SK-MEL-5 (cell line): ENCODE measurements at places on chromosomes 3 and 15. TPM values are rescaled to one million over a fixed set of nuclear protein-coding genes. Genes with fewer than 3 reads are reported as not detected.

MUC4 gene
- not detected in 2 replicates for total RNA-seq

PLA2G4E gene
- total RNA-seq, result not detected in 2 replicates

ASB14 gene
- total RNA-seq, result not detected in 2 replicates

DNA sequence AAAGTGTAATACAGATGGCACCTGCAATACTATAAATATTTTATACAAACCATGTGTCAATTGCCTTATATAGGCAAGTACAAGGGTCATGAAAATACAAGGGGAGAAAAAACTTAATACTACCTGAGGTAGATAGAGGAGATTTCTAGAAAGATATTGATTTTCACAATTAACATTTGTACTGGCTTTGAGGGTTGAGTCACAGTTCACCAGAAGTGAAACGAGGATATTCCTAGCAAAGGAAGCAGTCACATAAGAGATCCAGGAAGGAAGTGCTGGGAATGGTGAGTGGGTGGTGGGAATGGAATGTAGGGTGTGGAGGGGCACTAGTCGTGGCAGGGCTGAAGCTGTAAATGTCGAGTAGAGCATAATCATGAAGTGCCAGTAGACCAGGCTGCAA, 108.7 kb downstream of the P2RY1 start:
- DNase-seq, result no peak

DNA sequence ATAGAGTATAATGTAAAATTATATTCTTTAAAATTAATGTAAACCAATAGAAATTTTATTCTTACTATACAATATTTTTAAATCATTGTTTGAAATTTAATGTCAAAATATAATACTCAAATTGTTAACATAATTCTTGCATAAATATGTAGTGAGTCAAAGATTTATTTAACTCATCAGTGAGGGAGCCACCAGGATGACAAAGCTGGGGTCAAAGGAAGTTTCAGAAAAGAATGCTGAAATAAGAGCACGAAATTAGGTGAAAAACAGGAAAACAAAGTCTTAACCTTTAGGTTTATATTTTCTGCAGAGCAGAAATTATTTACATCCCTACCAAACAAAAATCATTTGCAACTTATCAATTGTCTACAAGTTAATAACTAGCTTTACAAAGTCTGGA, 74.1 kb downstream of the DIPK2A start:
- DNase-seq, result no peak

CIDEC gene
- total RNA-seq, result 0.24 and 0.71 TPM in 2 replicates

GRCh38 chr15:60426870-60427508, 29.2 kb upstream of the ANXA2 start:
- no peak for DNase-seq

DNA sequence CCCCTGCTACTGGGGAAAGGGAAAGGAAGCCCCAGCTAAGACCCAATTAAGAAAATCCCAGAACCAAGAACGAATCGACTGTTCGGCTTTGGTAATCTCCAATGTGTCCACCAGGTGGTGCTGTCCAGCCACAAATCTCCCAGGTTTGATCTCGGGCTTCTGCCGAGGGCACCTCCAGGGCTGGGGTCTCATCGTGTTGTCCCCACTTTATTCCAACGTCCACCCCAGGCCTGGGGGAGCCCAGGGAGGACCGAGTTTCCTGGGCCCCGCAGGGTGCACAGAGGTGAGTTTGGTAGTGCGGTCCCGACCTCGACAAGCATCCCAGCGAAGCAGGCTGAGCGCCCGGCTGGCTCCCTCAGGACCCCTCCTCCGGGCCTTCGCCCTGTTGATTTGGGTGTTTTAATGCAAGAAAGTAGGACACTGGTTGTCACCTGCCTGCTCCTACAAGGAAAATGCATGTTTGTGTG, 185.1 kb downstream of the GOLGA6L6 start:
- peak; percentile 72 for DNase-seq

DNA sequence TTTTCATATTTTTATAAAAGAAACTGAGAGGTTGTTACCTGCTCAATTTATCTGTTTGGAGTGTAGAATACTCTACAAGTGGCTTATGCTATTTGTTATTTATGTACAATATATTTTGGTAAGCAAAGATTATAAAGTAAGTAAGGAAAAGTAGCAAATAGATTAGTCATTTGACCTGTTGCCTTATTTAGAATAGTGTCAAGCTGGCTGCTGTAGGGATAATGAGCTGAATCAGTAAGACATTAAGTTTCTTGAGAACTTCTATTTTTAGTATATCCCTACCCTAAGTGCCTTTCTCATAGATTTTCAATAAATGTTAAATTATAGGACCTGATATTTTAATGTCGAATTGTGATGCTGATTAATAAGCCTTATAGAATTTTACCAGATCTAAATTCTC, 37.2 kb downstream of the ECT2 start:
- DNase-seq, result no peak

- DNase-seq, result no peak
Observed at GRCh38 chr3:184785890-184786279, 26.1 kb upstream of the VPS8 start.

- DNase-seq, result no peak
Observed at GRCh38 chr3:3278073-3278472, 98.6 kb upstream of the CRBN start.

WDR72 gene
- total RNA-seq, result 2.3 and 3.9 TPM in 2 replicates

- no peak for DNase-seq
Observed at GRCh38 chr15:81292523-81293001, 31.4 kb downstream of the STARD5 start.

SLC9A9 gene
- total RNA-seq, result 0.45 and 0.64 TPM in 2 replicates

DNA sequence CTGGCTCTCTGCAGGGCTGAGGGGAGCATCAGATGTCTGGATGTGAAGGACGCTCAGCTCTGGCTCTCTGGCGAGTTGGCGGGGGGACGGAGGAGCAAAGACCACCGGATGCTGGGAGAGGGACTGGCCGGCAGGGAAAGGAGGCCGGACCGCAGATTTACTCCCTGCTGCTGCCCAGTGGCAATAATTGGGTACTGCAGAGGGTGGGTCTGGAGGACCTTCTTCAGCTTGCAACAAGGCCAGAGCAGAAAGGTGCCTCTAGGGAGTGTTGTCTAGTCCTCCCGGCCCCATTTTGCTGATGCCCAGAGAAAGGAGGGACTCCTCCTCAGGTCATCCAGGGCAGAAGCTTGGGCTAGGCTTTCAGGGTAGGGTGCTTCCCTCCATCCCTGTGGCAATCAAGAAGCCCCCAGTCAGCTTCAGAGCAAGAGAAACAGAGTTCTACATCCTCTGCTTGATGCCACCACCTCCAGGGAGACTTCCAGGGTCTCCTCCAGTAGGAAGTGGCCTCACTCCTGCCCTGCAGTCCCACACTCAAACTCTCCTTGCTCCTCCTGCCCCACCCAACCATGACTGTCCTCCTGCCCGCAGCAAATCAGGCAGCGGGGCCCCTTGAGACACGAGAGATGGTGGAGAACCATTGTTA, 20.3 kb upstream of the CSPG4 start:
- peak; percentile 76 for DNase-seq

GRCh38 chr3:16503191-16503776, 10.2 kb downstream of the RFTN1 start:
- DNase-seq, result no peak

GRCh38 chr3:131396170-131396569, 14.6 kb downstream of the NUDT16 start:
- no peak for DNase-seq

DNA sequence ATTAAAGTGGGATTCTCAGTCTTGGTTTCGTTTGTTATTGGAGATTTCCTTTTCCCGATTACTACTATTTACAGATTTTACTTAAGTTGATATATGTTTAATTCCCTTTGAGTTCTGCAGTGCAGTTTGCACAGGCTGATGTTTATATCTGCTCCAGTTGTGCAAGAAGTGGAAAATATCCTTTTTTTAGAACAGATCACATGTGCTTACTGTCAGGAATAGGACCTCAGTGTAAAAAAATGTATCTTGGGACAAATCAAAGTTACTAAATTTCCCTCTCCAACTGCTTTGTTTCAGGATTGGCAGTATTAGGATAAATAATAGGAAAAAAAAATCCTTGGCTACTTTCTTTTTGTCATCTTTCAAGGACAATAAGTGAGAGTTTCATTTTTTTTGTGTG, 6.9 kb downstream of the MITF start:
- DNase-seq, result no peak

NOX5 gene
- 4.0 TPM in 2 replicates for total RNA-seq

- DNase-seq, result no peak
Observed at GRCh38 chr3:48285132-48285531, 44.2 kb downstream of the ZNF589 start.

GRCh38 chr3:42130329-42131070, 39.3 kb downstream of the TRAK1 start:
- no peak for DNase-seq

GRCh38 chr15:57591237-57591821, 375 bp upstream of the MYZAP start:
- DNase-seq, result no peak

GOLGA6L2 gene
- not detected in 2 replicates for total RNA-seq

DNA sequence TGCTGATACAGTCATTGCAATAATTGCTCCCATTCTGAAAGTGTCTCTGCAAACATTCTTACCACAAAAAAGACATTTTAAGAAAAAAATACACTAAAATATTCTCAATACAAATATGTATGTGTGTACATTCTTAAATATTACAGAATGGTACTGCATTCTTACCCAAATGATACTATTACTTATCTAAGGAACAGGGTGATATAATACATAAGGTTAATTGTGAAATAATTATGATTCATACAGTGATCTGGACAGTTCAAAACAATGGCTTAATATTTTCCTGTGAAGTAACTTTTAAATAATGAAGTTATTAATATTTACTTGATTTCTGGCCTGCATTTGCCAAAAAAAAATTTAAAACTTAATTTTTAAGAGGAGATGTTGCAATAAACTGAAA, 694.6 kb downstream of the TUSC7 start:
- DNase-seq, result no peak

- DNase-seq, result peak; percentile 35
Observed at GRCh38 chr3:12782172-12782815, 14.2 kb upstream of the CAND2 start.

MCF2L2 gene
- 0.79 and 1.0 TPM in 2 replicates for total RNA-seq

SLC28A2 gene
- total RNA-seq, result not detected in 2 replicates

P3H2 gene
- total RNA-seq, result 17.5 and 18.1 TPM in 2 replicates

SLC28A1 gene
- not detected in 2 replicates for total RNA-seq

ROBO2 gene
- 32.3 and 42.2 TPM in 2 replicates for total RNA-seq

GRCh38 chr3:139251529-139251928, 92.3 kb upstream of the MRPS22 start:
- no peak for DNase-seq

RPL15 gene
- 2,511 and 2,872 TPM in 2 replicates for total RNA-seq

GRCh38 chr15:85329561-85330422, 50.6 kb upstream of the AKAP13 start:
- DNase-seq, result peak; percentile 57

IL17RB gene
- not detected in 2 replicates for total RNA-seq

GRCh38 chr3:197376020-197376419, 77.6 kb upstream of the DLG1 start:
- DNase-seq, result no peak

EDC3 gene
- 6.8 and 10.2 TPM in 2 replicates for total RNA-seq

GOLGA8R gene
- 0.05 and 0.08 TPM in 2 replicates for total RNA-seq

- DNase-seq, result no peak
Observed at GRCh38 chr15:70466305-70466704, 297.1 kb downstream of the UACA start.

GRCh38 chr3:155184011-155184410, 103.9 kb downstream of the MME start:
- DNase-seq, result no peak

ATP13A5 gene
- total RNA-seq, result not detected in 2 replicates

GRCh38 chr3:153442386-153442785, 280.4 kb downstream of the RAP2B start:
- DNase-seq, result no peak

- DNase-seq, result no peak
Observed at GRCh38 chr15:78982736-78983135, 37.9 kb upstream of the CTSH start.

TNIK gene
- total RNA-seq, result 10.4 and 12.2 TPM in 2 replicates

- no peak for DNase-seq
Observed at GRCh38 chr3:108462899-108463298, 47.5 kb downstream of the MYH15 start.

- DNase-seq, result no peak
Observed at GRCh38 chr3:94961423-94962100, 898.7 kb downstream of the NSUN3 start.

CCDC54 gene
- total RNA-seq, result not detected in 2 replicates

DNA sequence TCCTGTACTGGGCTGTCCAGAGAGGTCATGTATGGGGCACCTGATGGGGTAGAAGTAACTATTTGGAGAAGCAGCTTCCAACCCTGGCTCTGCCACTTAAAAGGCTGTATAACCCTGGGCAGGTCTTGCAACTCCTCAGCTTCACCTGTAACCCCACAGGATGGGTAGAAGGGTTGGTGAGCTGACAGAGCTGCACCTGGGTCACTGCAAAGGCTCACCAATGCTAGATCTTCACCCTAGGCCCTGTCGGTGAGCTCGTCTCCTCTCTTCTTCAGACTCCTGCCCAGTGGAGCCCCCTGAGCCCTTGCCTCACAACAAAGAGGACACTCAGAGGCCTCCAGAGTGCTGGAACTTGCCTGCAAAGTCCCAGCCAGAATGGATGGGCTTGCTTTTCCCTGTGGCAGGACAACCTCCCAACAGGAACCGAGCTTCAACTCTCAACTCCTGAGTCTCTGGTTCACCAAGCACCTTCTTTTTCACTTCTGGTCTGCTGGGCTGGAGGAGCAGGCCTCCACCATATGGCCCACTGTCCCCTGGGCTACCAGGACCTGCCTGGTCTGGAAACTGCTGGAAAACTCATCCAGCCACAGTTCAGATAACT, 45.9 kb downstream of the XXYLT1 start:
- no peak for DNase-seq

ARRDC4 gene
- total RNA-seq, result 0.88 and 1.4 TPM in 2 replicates

GRCh38 chr3:131701153-131701770, 198.5 kb upstream of the MRPL3 start:
- DNase-seq, result no peak

DNA sequence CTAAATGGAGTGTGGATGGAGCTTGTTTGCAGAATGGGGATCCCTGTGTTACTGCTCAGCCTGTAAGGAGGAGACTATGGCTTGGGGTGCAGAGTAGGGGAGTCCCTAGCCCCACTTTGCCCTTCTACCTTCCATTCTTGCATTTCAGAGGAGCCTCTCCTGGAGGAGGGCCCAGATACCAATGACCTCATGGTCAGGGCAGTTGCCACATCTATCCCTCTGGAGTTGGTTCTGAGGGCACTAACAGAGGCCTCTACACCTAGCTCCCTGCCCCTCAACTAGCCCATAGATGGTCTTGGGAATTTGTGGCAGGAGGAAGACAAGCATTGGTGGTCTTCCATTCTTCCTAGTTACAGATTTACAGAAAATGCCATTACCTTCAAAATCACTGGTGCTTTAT, 6.1 kb downstream of the SKOR1 start:
- no peak for DNase-seq

IMPG2 gene
- 0.03 TPM in 1 of 2 replicates, not detected in the other for total RNA-seq

- no peak for DNase-seq
Observed at GRCh38 chr3:129333891-129334290, 55.2 kb downstream of the HMCES start.

SPATA12 gene
- 0.42 and 0.69 TPM in 2 replicates for total RNA-seq

ZNF385D gene
- total RNA-seq, result not detected in 2 replicates
